ENCODE measurements at places on chromosomes 11 and 22.

- no peak for DNase-seq
Observed at GRCh38 chr11:114987186-114987760, 308.9 kb downstream of the NXPE2 start.

DNA sequence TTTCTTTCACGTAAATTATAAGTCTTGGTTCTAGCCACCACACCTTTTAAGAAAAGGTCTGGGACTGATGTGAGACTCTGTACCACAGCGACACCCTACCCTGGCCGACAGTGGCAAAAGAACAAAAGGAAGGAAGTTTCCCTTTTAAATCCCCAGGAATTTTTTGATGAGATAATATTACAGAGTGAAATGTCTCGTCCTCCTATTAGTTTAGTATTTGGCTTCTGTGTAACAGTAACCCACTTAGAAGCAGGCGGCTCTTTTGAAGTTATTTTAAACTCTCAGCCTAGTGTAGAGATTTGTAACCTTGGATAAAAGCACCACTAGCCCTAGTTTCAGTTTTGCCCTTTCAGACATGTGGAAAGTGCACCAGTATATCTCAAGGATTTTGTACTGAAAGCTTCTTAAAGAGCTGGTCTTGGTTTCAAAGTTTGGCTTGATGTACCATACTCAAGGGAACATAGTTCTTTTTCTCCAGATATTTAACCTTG is 84.1 kb downstream of the C22orf31 start:
- DNase-seq, result no peak

DNA sequence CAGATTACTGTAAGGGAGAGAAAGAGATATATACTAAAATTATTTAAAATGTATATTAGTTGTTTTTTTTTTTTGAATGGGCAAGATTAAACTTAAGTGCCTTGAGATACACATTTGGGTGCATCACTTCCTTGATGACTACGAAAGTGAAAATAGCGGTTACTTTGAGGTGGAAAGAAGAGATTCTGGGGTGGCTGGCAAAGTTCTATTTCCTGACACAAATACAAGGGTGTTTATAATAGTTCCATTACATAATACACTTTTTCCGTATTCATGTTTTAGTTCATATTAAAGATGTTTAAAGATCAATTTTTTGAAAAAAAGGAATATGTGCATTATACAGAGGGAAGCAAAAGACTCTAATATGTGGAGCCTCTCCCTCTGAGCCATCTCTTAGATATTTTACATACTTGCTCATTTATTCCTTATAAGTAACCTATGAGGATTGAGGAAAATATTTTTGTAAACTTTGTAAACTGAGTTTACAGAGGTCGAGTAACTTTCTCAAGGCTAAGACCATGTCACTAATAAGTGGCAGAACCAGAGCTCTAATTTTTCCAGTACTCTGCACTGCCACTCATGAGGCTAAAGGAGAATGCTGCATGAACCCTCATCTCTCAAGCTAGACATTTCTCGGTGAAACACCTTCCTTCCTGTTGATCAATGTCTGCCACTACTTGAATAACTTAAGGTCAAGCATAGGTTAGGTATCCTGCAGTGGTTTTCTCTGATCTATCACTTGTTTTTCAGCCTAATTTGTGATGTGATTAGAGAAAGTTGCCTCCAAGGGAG is 58.6 kb downstream of the DDIAS start:
- DNase-seq, result no peak

- no peak for DNase-seq
Observed at GRCh38 chr11:66745356-66746235, 16.6 kb upstream of the SPTBN2 start.

DNA sequence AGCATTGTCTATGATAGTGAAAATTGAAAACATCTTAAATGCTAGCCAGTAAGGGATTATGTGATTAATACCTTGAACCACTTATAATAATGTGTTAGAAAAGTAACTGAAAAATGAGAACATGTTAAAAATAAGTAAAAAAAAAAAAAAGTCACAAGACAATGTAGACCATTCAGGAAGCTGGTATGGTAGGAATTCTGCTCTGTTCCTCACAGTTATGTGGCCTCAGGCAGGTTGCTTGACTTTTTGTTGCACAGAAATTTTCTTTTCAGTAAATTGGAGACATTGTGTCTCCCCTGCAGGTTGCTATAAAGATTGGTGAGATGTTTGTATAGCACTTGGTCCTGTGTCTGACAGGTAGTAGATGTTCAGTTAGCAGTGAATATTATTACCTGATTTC is 17.3 kb upstream of the PLET1 start:
- no peak for DNase-seq

GRCh38 chr11:82765466-82766034 is 31.9 kb upstream of the FAM181B start:
- DNase-seq, result no peak

DNA sequence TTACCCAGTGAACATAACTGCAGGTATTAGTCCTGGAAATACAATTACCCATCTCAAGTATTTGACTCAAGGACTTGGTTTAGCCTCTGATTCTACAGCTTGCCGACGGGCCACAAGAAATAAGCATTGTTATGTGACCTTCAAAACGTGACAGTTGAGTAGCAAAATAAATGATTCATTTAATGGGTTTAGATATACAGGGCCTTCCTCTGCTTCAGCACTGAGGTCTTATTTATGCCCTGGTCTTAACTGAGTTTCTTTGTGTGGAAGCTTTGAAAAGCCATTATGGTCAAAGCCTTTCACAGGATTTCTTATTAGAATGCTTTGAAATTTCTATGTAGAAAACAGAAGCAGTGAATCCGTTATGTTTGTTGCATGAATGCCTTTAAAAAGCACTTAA is 899.2 kb upstream of the API5 start:
- DNase-seq, result no peak

GRCh38 chr11:125591649-125592304 is 875 bp upstream of the STT3A start:
- DNase-seq, result no peak

DNA sequence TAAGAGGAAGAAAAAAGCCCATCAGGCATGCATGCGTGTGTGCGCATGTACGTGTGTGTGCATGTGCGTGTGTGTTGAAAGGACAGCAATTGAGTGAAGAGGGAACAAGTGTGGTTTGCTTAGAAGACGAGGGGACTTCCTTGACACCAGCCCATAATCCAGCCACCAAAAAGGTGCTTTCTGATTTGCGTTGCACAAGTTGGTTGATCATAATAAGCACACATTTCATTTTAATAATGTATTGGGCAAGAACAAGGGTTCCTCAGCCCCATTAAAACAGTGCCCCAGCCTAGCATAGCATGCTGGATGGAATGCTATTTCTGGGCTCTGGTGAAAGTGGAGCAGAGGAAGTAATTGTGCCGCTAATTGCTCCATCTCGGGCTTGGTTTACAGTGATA is 493.2 kb downstream of the MIAT start:
- DNase-seq, result no peak

Measured in globus pallidus (tissue), 1 donor.